ENCODE measurements at places on chromosomes 7 and 10.

DNA sequence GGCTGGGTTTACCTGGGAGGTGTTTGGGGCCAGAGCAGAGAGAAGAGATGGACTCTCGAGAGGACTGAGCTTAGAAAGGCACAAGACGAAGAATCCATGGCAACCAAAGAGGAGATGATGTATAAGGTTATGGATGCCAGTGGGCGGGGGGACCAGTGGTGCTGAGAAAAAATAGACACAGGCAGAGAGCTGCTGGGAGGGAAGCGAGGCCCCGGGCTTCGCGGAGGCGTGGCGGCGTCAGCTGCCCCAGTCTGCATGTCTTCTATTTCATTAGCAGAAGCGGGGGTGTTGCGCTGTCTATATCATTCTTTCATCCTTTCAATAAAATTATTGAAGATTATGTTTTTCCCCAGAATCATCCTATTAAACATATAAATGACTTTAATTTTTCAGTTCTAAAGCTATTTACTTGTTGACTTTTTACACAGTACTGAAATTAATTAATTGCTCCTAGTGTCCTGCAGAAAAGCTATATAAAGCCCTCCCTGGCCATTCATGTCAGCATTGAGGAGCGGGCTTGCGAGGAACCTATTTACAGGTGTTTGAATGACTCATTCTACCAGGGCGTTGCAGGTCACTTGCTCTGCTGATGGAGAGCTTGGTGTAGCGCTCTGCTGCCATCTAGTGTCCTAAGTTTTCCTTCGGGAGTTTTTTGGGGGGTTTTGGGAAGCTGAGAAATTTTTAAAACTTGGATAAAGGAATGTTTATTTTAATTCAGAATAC, 42.9 kb upstream of the BHLHA15 start:
- peak; percentile 29 for DNase-seq

- DNase-seq = no peak
These were observed 2.3 kb downstream of the CLIP2 start for GRCh38 chr7:74291535-74291934.

GRCh38 chr7:135771961-135772638, 23.5 kb upstream of the FAM180A start:
- no peak for DNase-seq

- DNase-seq = no peak
These were observed 259.8 kb downstream of the GLI3 start for GRCh38 chr7:41977151-41977651.

GRCh38 chr10:4765428-4765827, 60.6 kb upstream of the AKR1E2 start:
- DNase-seq = no peak

GRCh38 chr7:148670807-148671206, 27.9 kb upstream of the CUL1 start:
- DNase-seq = no peak

- DNase-seq = no peak
These were observed 80.3 kb upstream of the TRIL start for GRCh38 chr7:29038463-29038862.

DNA sequence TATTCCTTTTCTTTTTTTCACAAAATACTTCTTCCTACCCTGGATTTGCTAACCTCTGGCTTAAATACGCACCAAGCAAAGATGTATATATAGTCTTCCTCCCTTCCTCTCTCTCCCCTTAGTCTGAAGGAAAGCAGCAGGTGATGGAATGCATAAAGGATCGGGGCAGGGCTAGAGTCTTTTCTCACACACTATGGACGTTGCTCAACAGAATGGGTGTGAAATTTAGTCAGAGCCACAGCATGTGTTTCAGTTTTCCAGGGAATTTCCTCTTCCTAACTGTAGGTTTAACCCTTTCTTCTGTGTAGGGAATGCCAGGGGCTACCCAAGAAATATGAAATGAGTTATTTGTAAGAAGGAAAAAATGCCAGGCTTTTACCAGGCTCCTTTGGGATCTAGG, 71.4 kb upstream of the NFKB2 start:
- no peak for DNase-seq

- DNase-seq = no peak
These were observed 169.5 kb upstream of the ADCY1 start for GRCh38 chr7:45404622-45405021.

- DNase-seq = no peak
These were observed 37.2 kb downstream of the PRSS2 start for GRCh38 chr7:142807855-142808460.

Measured in activated T-helper 1 cell treated with Interleukin-2 at 50 U/mL for 16 hours (primary cell).